ENCODE measurements at places on chromosomes 13 and 19. TPM values are rescaled to one million over a fixed set of nuclear protein-coding genes. Genes with fewer than 3 reads are reported as not detected.

- DNase-seq = no peak
These were observed 135.1 kb upstream of the FRY start for GRCh38 chr13:31896427-31896826.

DNA sequence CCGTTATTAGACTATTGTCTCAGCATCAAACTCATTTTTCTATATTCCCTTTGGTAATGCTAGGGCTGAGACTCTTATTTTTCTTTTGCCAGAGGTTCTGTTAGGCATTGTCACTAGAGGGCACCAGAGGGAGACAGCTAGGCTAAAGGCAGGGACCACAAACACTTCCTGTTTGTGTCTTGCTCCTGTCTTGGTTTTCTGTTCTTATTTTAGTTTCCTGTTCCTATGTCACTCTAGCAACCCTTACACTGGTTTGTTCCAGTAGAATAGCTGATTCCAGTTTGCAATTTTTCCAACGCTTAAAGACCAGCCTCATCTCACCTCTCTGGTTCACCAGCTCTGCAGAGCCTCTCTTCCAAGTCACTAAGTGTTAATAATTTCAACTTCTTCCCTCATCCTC lies 772.0 kb downstream of the DIAPH3 start:
- peak; percentile 72 for DNase-seq

GRCh38 chr13:52617070-52618060 lies 24.9 kb upstream of the HNRNPA1L2 start:
- no peak for DNase-seq

GRCh38 chr19:56142087-56142787 lies 1.1 kb downstream of the ZNF444 start:
- no peak for DNase-seq

DNA sequence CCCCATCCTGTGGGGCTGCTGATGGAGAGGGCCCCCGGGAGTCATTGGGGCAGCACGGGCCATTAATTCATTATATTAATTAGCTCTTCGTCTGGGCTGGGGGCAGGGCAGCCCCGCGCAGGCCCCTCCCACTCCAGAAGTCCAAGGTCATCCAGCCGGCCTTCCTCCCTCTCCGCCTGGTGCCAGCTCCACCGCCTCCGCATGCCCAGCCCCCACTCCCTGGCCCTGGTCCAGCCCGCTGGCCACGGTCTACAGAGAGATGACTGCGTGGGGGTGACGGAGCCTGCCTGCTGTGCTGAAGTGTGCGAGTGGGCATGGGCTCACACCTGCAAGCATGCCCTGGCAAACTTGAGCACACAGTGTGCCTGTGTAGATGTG lies 8.8 kb downstream of the IGLON5 start:
- no peak for DNase-seq

- DNase-seq = no peak
These were observed 3.0 kb downstream of the CD209 start for GRCh38 chr19:7744199-7744786.

DNA sequence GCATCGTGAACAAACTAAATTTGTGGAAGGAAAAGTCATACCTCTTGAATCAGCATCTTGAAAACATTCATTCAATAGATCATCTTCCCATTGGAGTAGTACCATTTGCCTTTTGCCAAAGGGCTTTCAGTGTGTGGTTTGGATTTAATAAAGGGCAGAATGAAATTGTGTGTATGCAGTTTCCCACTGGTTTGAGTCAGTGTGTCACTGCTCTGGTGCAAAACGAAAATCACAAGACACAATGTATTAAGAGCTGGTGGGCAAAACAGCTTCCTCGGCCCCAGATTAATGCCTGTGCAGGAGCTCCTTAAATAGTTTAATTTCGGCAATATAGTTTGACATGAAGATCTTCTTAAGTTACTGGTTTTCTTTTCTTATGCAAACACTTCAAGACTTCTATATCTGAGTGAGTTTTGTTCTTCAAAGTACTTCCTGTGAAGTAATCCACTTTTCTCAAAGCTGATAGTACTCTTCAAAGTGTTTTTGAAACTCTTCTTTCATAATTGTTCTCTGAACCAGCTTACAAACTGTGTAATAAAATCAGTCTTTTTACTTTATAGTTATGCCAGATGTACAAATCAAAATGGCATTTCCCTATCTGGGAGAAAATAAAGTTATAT lies 32.1 kb downstream of the RASL11A start:
- no peak for DNase-seq

GRCh38 chr19:55158848-55159749 lies 1.6 kb upstream of the TNNI3 start:
- no peak for DNase-seq

- no peak for DNase-seq
These were observed 111.6 kb downstream of the GGACT start for GRCh38 chr13:100476963-100477362.

DNA sequence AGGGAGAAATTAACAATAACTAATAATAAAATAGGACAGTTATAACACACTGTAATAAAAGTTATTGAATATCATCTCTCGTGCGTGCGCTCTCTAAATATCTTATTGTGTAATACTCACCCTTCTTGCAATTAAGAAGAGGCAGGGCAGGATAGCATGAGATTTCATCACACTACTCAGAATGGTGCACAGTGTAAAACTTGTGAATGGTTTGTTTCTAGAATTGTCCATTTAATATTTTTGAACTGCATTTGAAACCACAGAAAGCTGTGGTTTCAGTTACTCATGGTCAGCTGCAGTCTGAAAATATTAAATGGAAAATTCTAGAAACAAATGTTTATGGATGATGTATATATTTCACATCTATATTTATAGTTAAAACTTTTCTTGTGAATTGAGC lies 161.1 kb downstream of the DCT start:
- no peak for DNase-seq

GRCh38 chr19:51566489-51567100 lies 4.5 kb upstream of the ZNF175 start:
- DNase-seq = no peak

DNA sequence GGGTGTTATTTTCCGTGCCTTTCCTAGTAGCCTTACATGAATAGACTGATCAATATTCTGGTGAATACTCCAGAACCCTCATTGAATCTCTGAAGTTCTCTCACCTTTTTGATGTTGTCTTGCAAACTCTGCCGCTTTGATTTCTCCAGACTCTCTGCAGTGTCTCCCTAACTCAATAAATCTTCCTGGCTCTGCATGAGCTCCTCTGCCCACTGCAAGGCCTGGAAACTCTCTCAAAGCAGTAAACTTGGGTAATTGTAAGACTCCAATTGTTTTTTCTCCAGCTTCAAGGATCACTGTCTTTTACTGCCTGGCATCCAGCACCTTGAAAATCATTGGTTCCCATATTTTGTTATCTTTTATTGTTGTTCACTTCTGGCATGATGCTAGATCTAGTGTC lies 198.4 kb downstream of the GPC5 start:
- DNase-seq = no peak

- no peak for DNase-seq
These were observed 281.8 kb downstream of the DLEU7 start for GRCh38 chr13:50561739-50562138.

DNA sequence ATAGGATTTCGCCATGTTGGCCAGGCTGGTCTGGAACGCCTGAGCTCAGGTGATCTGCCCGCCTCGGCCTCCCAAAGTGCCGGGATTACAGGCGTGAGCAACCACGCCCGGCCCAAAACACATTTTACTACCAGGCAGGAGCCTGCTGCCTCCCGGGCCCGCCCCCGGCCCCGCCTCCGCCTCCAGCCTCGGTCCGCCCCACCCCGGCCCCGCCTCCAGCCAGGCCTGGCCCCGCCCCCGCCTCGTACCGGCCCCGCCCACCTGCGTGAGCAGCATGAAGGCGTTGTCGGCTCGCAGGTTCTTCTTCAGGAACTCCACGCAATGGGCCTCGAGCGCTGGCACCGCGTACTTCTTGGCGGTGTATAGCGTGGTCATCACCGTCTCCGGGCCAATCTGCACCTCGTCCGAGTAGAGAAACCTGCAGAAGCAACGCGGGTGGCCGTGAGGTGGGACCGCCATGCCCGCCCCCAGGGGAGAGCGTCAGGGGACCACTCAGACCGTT lies 22.7 kb downstream of the BTBD2 start:
- DNase-seq = no peak

DNA sequence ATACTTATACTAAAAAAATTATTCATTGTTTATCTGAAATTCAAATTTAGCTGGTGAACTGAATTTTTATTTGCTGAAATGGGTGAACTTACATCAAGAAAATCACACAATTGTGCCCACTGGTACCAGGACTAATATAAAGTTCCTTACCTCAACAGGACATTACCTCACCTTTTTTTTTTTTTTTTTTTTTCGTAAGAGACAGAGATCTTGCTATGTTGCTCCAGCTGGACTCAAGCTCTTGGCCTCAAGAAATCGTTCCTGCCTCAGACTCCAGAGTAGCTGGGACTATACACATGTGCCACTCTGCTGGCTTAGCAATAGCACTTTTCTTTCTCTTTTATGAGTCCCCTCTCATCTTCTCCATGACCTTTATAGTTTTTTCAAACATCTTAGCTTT lies 22.5 kb upstream of the NDFIP2 start:
- no peak for DNase-seq

DNA sequence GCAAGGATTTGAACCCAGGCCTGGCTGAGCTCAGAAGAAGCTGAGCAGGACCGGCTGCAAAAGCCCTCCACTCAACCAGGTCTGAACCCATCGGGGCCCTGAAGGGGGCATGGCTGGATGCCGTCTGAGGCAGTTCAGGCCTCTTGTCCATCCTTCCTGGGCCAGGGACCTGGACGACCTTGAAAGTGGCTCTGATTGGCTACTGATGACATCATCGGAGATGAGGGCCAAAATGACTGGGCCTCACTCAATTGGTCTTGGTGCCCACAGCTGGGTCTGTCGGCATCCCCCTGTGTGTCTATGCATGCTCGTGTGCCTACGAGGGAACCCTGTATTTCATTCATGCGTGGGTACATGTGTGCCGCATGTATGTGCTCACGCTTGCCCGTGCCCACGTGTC lies 71.8 kb downstream of the PTPRS start:
- DNase-seq = no peak

DNA sequence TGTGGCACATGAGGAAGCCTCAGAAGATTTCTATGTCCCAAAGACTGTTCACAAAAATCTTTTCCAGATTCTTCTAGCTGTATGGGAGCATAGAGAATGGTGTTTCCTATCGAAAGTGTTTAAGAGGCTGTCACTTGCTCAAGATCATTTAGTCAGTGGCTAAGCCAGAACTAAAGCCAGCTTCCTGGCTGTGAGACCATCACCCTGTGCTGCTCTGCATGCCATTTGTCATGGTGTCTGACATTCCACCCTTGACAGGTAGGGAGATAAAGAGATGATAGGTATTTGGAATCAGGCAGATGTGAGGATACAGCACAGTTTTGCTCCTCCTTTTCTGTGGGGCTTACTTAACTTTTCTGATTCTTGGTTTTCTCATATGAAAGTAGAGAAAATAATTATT lies 177.3 kb downstream of the DNAJC15 start:
- no peak for DNase-seq

DNA sequence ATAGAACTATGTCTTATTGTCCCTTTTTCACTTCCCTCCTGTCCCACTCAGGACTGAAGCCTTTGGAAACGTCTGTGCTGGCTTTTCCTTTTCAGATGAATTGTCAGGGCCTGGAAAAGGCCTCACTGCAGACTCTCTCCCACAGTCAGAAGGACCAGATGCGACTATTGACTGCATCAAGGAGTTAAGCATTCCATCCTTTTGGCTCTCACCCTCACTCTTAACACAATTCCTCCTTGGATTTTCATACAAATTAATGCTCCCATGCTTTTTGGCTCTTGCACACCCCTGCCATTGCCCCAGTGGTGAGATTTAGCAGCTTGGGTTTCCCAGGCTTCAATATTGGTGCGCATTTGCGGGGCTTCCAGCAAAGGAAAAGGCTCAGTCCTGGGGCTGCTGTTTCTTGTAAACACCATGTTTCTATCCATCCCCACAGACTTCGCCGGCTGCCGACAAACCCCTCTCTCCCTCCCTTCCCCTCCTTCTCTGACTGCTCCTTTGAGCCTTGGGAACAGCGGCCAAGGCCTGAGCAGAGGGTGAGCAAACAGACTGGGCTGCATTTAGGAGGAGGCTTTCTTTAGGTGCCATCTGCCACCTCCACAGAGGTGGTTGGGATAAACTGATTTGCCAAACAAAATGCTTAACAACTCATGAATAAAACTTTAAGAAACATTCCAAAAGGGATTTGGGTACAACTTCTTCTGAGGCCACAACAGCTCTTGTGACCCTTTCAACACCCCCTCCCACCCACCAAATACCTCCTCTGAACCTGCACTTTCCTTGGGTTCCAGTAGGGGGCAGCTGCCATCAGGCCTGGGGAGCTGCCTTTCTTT lies 48.6 kb upstream of the PCDH8 start:
- no peak for DNase-seq

- DNase-seq = no peak
These were observed 787.7 kb downstream of the UQCRFS1 start for GRCh38 chr19:28425046-28425931.

DNA sequence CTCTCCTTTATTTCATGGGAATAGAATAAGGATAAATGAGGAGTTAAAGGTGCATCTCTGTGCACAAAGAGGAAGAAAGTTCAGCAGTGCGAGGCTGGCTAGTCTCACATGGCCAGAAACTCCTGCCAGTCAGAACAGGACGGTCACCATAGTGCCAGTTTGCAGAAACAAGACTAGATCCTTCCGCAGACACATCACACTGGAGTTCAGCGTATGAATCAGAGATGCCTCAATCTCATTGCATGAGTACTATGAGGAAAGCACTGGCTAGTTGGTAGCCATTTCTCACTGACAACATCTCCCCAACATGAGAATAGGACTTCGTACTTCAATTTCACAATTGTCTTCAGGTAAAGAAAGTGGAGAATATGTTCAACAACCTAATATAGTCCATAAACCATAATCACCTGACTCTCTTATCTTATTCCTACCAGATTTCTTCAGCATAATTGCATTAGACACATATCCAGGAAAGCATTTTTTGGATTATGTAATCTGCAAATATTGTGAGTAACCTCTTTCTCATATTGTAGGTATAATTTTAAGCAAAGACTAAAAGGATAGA lies 34.9 kb downstream of the RXFP2 start:
- DNase-seq = no peak

GRCh38 chr19:33373453-33374235 lies at the start of gene CEBPG:
CEBPG (plus strand) TSS chr19:33373709; CDS start chr19:33379240, 5,531 bp downstream.
- DNase-seq = no peak

- DNase-seq = no peak
These were observed 50.6 kb downstream of the CELF5 start for GRCh38 chr19:3274942-3275582.

Gene ZNF772
- 11.3 TPM for total RNA-seq

Gene ZSCAN5B
- not detected for total RNA-seq

Gene FAM124A
- 10.1 TPM for total RNA-seq

Gene LRRC63
- 0.06 TPM for total RNA-seq

Gene DMAC2
- 50.2 TPM for total RNA-seq

Gene CHAMP1
- total RNA-seq = 20.0 TPM

Gene NLRP4
- not detected for total RNA-seq

Gene LIPE
- total RNA-seq = 10.7 TPM

All from glomerular endothelial cell (primary cell).